ENCODE measurements at places on chromosomes 11 and 22. TPM values are rescaled to one million over a fixed set of nuclear protein-coding genes. Genes with fewer than 3 reads are reported as not detected.

- DNase-seq: no peak
Measured at GRCh38 chr11:90784241-90784814, 561.5 kb upstream of the CHORDC1 start.

PRAME gene
- total RNA-seq: not detected

MCAM gene
- total RNA-seq: 3,387 TPM

GRCh38 chr22:29617922-29618629 lies 14.6 kb downstream of the NF2 start:
- DNase-seq: no peak

DNA sequence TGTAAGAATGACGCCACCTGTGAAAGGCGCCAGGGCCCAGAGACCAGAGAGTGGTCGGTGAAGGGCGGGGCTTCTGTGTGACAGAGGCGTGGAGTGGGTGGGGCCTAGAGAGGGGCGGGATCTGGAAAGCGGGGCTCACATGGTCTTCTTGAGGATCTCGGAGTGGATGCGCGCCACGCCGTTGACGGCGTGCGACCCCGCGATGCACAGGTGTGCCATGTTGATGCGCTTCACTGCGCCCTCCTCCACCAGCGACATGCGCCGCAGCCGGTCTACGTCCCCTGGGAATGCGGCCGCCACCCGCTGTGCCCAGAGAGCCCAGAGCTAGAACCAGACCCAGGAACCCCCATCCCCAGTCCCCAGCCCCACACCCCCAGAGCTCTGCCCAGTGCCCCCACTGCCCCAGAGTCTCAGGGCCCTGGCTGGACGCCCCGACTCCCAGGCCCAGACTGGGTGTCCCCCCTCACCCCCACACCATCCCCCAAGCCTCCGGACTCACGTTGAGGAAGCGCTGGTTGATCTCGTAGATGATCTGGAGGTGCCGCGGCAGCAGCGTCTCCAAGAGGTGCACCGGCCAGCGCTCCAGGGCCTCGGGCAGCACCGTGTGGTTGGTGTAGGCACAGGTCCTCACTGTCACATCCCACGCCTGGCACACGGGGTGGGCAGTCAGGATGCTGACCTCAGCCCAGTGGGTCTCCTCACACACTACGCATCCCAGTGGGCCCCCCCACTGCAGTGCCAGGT lies 6.2 kb downstream of the PYGM start:
- no peak for DNase-seq

DNA sequence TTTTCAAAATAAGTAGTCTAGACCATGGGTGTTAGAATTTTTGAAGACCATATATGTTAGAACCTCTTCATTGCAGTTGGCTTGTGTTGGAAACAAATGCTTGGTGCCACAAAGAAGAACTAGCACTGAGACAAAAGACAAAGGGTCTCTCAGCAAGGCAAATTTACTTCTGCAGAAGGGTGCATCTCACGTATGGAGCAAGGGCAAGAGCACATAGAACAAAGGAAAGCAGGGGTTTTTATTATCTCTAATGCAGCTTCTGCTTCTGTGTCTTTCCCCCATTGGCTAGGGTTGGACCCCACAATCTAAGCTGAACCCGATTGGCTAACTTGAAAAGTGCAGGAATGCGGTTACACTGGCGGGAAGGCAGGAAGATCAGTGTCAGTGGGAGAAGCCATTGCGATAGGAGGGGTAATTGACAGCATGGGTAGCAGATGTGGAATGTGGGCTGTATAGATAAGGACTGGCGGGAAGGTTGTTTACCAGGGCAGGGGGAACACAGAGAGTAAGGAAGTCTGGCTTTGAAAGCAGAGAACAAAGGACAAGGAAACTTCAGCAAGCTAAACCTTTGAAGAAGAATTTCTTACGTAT lies 9.2 kb upstream of the RBMXL2 start:
- DNase-seq: no peak

GRCh38 chr22:26395926-26396325 lies 33.1 kb upstream of the ASPHD2 start:
- no peak for DNase-seq

SCUBE2 gene
- 3.9 TPM for total RNA-seq

GRCh38 chr22:20585639-20586402 lies 78.4 kb downstream of the MED15 start:
- DNase-seq: no peak

- no peak for DNase-seq
Measured at GRCh38 chr22:25402501-25403283, 161.8 kb upstream of the GRK3 start.

NAV2 gene
- total RNA-seq: 230 TPM

DNA sequence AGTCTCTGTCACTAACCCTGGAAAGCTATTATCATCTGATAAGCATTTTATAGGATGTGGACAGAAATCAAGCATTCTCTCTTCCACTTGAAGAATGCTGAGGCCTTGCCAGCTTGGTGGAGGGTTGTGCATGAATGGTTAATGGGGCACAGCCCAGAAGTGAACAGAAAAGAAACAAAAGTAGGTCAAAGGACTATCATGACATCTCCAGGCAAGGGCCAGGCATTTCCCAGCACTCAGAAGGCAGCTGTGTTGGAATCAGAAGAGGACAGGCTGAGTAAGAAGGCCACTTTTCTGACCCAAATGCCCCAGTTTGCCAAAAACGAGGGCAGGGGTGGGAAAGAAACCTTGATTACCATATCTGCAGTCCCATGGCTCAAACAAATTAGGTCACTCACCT lies 12.4 kb downstream of the TENM4 start:
- no peak for DNase-seq

- DNase-seq: no peak
Measured at GRCh38 chr22:35510481-35510934, 30.1 kb upstream of the RASD2 start.

- DNase-seq: no peak
Measured at GRCh38 chr22:33842421-33843094, 77.7 kb downstream of the LARGE1 start.

GRCh38 chr11:35897019-35897418 lies 46.8 kb upstream of the LDLRAD3 start:
- DNase-seq: no peak

DNA sequence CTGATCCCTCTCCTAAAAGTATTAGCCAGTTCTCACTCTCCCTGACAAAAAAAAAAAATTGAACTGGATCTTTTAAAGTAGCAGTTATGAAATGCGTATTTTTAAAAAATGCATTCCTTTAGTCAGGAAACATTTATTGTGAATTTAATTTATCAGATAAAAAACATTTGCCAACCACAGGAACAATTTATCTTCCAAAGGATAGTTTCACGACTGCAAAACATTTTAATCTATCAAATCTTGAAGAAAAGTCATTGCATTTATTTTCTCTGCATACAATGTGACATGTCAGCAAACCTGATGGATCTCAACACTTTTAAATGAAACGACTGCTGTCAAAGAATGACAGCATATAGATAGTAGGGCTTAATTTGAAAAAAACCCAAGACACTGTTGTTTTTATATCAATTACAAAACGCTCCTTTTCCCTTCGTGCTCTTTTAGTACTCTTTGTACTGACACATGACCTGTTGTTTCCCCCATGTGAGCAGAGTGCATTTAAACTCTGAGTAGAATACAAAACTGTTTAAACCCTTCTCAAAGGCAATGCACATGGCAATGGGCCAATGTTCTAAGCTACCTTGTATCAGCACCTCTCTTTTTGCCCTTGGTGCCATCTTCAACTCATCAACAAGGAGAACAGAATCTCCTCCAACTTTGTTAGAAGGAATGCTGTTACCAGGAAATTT lies 107.0 kb downstream of the ATG16L2 start:
- no peak for DNase-seq

- no peak for DNase-seq
Measured at GRCh38 chr11:12301379-12301778, 76.0 kb upstream of the PARVA start.

- DNase-seq: no peak
Measured at GRCh38 chr22:49657974-49658590, 169.6 kb downstream of the BRD1 start.

DNA sequence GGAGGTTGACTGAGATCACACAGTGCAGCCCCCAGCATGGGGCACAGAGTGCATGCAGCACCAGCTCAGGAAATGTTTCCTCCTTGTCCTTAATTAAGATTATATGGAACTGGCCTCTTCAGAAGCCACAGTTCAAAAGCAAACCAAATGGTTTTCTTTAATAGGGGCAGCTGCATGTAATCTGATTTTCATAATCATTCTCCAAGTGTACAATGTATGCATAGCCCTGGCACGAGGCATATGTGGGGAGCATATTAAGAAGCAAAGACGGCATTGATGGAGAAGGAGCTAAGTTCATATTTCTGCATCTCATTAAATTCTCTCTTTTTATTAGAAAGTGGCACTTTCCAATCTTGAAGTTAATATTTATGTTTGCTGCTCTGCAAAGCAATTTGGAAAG lies 9.9 kb upstream of the PARVB start:
- DNase-seq: no peak

TUB gene
- 6.9 TPM for total RNA-seq

DNA sequence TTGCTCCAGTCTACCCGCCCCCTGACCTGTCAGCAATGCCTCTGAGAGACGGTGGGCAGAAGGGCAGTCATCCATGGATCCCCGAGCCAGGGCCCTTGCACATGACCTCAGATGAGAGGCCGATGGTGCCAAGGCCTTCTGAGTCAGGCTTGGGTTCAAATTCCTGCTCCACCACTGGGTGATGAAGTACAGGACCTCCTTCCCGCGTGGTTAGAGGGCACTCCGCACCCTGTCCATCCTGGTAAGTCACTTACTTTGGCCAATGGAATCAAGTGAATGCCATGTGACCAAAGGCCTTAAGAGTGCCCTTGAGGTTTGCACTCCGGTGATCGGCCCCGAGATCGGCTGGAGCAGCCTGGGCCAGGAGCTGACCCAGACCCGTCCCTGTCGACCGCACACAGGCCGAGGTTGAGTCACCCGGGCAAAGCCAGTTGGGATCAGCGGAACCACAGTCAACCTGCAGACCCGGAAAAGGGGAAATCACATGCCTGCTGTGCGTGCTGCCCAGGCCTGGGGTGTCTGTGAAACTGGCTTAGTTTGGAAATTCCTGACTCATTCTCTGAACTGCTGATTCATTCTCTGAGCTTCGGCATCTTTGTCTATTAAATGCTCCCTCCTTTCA lies 48.9 kb downstream of the RTL6 start:
- no peak for DNase-seq

ABCC8 gene
- total RNA-seq: 0.42 TPM

RAB38 gene
- total RNA-seq: 2.3 TPM

Measured in thoracic aorta (tissue), 2 donors.